Substantia nigra (tissue), 51 donors: ENCODE measurements at places on chromosomes 3 and 15.

DNA sequence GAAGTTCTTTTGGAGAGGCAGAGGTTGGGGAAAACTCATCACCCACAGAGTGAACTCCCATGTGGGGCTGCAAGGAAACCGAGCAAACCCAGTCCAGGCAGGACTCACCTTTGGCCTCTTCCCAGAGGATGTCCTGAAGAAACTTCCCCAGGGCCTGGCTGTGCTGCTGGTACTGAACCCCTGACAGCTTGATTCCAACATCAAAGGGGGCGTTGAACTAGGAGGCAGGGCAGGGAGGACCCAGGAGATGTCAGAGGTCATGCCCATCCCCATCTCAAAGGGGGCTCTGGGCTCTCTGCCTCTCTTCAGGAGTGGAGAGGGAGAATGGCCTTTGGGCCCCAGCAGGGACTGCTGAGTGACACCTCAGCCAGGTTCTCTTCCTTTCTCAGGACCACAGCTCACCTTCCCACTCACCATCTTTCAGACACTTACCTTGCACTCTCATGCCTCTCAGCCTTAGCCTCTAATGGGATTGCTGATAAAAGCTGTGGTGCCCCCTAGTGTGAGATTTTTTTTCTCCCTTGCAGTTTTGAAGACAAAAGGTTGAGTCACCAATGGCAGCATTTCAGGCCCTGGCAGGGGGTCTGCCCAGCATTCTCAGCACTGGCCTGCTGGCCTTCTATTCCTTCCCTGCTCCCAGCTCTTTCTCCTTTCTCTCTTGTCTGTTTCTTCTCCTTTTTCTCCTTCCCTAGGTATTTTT lies 6.0 kb downstream of the GHRL start:
- DNase-seq, result no peak

DNA sequence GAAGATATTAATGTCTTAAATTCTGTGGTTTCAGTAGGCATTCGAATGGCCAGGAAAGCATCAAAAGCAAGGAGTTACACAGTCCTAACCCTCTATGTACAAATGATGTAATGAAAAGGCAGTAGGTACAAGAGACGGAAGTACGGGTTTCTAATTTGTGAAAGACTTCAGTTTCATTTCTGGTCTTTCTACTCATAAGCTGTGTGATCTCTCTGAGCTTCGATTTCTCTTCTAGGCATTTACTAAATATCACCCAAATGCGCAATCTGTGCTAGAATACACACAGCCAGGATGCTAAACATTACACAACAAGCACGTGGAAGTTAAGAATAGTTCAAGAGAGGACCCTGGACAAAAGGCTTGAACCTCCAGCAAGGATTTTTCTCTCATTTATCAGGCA lies 17.9 kb upstream of the STIMATE start:
- no peak for DNase-seq

DNA sequence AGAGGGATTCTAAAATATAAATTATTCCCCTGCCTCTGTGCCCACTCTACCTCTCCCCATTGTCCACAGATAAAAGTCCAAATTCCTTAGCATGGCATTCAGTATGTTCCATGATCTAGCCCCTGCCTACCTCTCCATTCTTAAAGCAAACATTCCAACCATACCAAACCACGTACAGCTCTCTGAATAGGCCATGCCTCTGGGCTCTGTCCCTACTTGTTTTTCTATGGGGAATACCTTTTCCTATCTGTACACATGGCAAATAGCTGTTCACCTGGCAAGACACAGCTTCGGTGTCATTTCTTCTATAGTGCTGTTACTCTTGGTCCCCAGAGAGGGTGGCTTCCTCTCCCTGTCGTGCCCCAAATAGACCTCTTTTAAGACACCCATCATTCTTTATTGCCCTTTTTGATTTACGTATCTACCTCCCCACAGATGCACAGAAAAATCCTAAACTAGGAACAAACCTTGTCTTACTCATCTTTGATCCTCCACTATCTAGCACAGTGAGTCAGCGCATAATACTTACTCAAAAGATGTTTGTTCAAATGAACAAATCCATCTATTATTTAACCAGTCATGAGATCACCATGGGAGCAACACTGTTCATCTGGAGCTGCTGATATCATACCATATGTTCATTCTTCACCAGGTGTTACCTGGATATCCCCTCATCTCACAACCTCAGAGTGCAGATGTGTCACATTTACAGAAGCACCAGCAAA lies 329.8 kb downstream of the THSD4 start:
- no peak for DNase-seq

DNA sequence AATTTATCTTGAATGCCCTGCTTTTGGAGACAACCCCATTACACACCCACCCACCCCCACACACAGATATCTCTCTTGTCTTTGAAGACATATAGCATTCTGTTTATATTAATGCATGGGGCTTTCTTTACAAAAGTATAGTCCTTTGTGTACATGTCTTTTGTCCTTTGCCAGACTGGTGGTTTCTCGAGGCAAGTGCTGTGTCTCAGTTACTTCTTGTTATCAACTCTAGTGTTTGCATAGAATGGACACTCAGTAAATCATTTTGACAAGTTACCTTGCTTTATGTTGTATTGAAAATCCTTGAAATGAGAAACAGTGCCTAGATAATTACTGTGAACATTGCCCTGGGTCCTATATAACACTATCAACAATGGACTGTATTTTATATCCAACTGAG lies 33.9 kb downstream of the KBTBD8 start:
- DNase-seq, result no peak

DNA sequence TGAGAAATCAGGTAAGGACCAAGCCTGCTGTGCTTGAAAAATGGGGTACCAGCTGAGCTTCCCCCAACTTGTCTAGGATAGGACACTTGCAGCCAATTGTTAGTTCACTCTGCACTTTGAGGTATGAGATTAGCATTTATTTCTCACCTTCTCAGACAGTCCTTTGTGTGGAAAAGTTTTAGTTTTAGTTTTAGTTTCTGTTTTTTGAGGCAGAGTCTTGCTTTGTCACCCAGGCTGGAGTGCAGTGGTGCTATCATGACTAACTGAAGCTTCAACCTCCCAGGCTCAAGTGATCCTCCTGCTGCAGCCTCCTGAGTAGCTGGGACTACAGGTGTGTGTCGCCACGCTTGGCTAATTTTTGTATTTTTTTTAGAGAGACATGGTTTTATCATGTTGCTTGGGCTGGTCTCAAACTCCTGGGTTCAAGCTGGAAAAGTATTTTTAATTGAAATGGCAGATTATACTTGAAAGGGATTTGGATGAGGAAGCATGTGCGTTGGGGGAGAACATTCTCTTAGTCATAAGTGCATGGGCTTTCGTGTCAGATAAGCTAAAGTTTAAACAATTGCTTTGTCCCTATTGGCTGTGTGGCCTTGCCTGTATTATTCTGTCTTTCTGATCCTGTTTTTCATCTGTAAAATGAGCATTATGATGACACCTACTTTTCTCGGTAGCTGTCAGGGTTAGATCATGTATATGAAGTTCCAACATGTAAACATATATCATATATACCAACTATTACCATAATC lies 25.2 kb upstream of the CCK start:
- no peak for DNase-seq

GRCh38 chr3:151123827-151124226 lies 38.4 kb downstream of the MED12L start:
- DNase-seq, result no peak

- DNase-seq, result no peak
Observed at GRCh38 chr3:31219131-31219843, 313.4 kb upstream of the STT3B start.

- no peak for DNase-seq
Observed at GRCh38 chr3:162721736-162722135, 1225.1 kb downstream of the OTOL1 start.

DNA sequence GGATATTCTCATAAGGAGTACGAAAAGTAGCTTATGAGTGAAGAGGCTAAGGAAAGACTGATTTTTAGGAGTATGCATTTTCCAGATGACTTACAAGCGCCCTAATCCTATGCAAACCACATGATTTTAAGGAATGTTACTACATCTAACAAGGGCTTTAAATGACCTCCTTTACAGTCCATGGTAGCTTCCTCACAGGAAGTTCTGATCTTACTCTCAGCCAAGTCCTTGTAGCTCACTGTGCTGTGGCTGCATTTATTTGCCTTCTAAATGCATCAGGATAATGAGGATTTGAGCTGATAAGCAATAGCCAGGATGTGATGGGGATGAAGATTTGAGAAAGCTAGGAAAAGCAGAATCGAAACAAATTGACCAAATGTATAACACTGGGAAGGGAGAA lies 896.0 kb downstream of the MCTP2 start:
- DNase-seq, result no peak

DNA sequence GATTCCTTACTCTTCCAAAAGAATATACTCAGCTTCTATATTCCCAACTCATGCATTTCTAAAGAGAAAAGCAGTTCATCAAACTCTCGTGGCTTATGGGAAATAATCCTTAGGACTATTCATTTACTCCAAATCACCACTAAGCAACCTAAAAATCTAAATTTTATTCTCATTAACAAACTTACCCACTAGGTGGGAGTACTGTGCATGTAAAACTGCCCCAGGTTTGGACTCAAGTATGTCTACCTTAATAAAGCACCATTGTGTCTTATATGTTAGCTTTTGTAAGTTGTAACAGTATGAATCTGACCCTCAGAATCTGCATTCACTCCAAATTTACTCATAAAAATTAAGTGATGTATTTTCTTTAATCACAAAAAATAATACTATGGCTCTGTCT lies 25.3 kb downstream of the RAD18 start:
- DNase-seq, result no peak

- no peak for DNase-seq
Observed at GRCh38 chr3:99242271-99242670, 340.8 kb upstream of the DCBLD2 start.

- DNase-seq, result no peak
Observed at GRCh38 chr15:80367661-80368060, 36.5 kb upstream of the ARNT2 start.

GRCh38 chr3:37945156-37945806 lies 45.3 kb upstream of the VILL start:
- DNase-seq, result no peak

DNA sequence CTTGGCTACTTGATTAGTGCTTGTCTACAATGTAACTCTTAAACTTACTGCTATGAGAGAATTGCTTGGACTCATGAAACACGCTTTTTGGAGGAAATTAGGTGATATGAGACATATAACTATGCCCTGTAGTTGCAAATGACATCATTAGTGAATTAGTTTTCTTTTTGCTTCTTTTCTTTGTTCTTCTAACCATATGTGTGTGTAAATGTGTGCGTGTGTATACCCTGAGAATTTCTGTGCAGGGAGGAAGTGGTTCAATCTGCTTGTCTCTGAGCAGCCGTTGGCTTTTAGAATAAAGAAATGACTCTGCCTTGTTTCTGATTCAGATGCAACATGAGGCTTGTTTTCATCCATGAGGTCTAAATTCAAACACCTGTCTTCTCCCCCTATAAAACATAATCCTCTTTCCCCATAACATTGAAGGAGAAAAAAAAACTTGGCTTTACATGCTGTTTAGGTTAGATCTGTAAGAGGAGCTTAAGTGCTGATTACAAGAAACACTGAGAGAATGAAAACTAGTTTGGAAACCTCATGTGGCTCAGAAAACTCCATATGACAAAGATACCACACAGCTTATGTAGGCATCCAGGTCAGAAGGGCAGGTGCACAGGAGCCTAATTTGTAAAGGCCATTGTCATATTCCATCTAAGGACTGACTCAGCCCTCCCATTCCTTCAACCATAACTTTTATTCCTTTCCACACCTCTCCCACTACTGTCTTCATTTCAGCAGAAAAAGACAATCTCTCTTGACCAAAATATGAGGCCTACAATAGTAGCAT lies 30.5 kb upstream of the BLM start:
- no peak for DNase-seq

DNA sequence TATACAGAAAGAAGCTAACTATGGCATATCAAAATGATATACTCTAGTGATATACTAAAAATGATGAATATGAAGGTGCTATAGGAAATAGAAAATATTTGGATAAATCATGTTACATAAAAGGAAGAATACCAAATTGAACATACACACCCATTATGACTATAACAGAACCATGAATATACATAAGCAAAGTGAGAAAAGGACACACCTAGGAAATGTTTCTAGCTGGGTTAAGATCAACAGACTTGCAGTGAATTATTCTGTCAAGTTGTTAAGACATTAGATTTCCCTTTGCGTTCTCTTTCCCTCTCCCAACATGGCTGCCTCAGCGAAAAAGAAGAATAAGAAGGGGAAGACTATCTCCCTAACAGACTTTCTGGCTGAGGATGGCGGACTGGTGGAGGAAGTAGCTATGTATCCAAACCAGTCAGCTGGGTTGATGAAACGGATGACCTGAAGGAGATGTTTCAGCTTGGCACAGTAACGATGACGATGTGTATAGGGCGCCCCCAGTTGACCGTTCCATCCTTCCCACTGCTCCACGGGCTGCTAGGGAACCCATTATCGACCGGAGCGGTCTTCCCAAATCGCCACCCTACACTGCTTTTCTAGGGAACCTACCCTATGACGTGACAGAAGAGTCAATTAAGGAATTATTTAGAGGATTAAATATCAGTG lies 20.2 kb upstream of the PARP14 start:
- DNase-seq, result no peak

DNA sequence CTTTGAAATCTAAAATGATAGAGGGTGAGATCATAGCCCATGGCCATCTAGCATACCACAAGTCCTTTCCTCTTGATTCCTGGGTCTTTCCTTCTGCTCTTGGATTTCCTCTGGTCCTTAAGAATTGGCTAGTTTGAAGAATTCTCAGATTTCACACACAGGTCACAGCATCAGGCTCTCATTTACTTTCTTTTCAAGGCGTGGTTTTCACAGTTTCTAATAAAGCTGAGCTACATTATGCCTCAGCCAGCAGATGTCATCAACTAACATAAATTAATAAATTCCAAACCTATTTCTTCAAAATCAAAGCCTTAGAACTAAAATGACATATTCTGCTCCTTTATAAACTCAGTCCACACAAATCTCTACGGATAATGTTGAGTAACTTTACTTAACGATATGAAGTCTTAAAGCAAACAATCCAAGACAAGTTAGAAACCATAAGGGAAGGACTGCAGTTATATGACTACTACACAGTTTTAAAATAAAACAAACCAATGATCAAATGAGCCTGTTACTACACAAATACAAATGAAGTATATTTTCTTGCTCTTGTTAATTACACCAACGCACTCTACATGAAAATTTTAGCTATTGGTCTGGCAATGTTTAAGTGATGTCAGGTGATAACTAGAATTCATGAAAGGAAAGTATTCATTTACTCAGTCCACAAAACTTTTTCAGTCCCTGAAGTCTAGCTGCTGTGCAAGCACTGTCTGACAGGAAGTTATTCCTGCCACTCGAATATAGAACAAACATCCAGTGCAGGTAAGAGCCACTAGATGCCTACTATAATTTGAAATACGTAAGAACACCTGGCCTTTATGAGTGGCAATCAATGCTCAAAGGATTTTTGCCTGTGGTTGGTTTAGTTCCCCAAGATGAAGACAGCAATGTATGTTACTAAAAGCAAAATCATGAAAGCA lies 9.2 kb downstream of the CCDC14 start:
- DNase-seq, result no peak

- no peak for DNase-seq
Observed at GRCh38 chr15:47885920-47886319, 168.6 kb downstream of the SEMA6D start.

DNA sequence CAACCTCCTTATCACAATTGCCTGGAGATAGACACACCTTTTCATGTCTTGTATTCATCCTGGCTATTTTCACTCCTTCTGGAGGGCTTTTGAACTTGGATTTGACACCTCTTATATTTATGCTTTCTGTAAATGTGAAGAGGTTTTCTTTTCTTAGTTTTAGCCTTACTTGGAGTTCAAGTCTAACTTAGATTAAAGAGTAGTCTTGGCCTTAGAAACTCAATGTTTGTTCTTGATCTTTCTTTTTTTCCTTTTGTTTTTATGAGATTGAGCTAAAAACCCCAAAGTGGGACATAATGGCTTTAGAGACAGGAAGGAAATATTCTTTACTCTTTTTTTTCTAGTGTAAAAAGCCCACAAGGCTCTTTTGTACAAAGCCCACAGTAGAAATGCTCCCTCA lies 1054.9 kb downstream of the ROBO1 start:
- no peak for DNase-seq
